Suppressor macrophage (primary cell): ENCODE measurements at places on chromosomes 6 and 20.

DNA sequence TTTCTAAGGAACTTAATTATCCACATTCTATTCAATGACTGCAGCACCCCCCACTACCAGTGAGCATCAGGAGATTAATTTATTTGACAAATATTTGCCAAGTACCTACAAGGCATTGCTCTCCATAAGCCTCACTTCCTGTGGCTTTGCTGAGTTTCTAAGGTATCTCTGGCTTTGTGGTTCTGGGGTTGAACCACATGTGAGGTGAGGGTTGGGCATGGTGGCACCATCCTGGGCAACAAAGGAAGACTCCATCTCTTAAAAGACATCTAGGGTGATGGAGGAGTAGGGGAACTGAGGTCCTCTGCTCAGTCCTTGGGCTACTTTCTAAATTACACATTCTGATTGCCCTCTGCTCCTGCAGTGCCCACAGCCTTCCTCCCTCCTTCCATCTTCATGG lies 25.5 kb upstream of the WFDC2 start:
- no peak for DNase-seq

DNA sequence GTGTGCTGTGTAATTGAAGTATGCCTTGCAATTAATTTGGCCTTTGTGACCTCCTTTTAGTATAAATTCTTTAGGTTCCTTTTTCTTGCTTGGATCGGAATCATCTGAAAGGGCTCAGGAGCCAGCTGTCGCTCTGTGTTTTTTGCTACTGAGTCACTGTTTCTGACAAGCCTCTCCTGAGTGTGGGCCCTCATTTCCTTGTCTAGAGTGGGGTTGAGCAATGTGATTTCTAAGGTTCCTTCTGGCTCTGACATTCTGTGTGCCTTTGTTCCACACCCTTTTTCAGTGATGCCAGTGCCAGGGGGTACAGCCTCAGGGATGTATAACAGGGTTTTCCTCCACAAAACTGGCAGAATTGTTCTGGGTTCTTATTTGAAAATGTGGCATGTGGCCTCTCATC lies 26.5 kb downstream of the DAAM2 start:
- DNase-seq, result peak; percentile 72

DNA sequence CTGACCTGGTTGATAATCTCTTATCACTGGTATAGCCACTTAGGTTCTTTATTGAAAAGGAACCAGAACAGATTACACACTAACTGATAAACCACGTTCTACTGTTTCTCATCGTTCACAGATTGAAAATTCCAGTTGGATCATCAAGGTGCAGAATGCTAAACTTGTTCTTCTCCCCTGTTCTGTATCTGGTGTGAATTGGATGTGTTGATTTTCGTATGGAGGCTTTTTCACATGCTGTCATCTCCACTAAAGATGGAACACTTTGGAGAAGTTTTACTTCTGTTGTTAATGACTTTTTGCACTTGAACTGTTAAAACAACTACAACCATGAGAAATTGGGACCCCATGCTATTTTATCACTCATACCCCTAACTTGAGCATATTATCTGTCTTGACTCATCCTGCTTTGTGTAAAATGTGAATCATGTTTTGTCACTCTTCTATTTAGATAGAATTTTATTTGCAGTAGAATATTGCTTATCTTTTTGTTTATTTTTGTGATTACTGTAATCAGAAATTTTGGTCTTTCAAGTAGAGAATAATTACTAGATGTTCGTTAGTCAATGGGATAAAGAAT lies 17.5 kb downstream of the VAPB start:
- DNase-seq, result no peak

DNA sequence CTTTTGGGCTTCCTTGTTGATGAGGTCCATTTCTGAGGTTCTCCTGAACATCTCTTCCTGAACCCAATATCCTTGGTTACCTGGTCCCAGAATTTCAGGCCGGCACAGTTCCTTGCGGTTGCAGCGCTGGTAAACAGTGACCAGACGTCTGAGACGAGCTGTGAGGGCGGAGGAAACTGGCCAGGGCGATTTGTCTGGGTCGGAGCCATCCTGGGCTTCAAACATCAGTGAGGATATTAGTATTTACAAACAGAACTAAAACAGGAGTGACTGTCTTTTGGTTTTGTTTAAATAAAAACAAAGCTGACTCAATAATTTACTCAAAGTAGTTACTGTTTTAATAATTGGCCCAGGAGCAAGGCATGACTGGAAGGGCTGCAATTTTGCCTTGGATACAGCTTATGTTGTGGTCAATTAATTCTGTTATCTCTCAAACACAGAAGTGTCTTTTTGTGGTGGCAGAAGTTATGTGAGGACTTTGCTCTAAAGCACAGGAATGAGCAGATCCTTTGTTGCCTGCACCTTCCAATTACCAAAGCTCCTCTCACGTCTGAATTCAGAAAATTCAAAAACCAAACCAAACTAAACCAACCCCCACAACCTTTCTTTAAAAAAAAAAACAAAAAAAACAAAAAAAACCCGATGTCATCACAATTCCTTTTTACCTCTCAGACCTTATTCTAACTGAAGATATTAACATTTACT lies 58.7 kb upstream of the EMILIN3 start:
- DNase-seq, result no peak
